ENCODE measurements at places on chromosomes 2 and 18. TPM values are rescaled to one million over a fixed set of nuclear protein-coding genes. Genes with fewer than 3 reads are reported as not detected.

Gene APLF
- polyA plus RNA-seq, result 2.3 TPM

Gene AQP12B
- polyA plus RNA-seq, result not detected

Gene FBLN7
- 0.20 TPM for polyA plus RNA-seq

Gene ALKAL2
- polyA plus RNA-seq, result 3.5 TPM

Gene RAPGEF4
- polyA plus RNA-seq, result not detected

Gene ITM2C
- 162 TPM for polyA plus RNA-seq

Gene DSC3
- not detected for polyA plus RNA-seq

Gene SERPINB11
- not detected for polyA plus RNA-seq

Gene RFTN2
- not detected for polyA plus RNA-seq

Gene SPEG
- polyA plus RNA-seq, result not detected

Gene MRPS5
- polyA plus RNA-seq, result 38.6 TPM

Gene CCDC178
- not detected for polyA plus RNA-seq

Gene CHRNG
- not detected for polyA plus RNA-seq

Gene PDCL3
- 48.9 TPM for polyA plus RNA-seq

Gene CKAP2L
- not detected for polyA plus RNA-seq

Gene ABCB11
- polyA plus RNA-seq, result not detected

Gene UPP2
- not detected for polyA plus RNA-seq

Gene ARHGAP15
- 190 TPM for polyA plus RNA-seq

Gene FAM161A
- polyA plus RNA-seq, result 1.4 TPM

Gene IL1F10
- polyA plus RNA-seq, result not detected

Gene FABP1
- polyA plus RNA-seq, result not detected

Gene SPDYA
- polyA plus RNA-seq, result 0.30 TPM

Gene RUFY4
- polyA plus RNA-seq, result 0.25 TPM

Gene AQP4
- not detected for polyA plus RNA-seq

Gene UGT1A9
- not detected for polyA plus RNA-seq

Gene GALNT5
- not detected for polyA plus RNA-seq

Gene TMEM178A
- not detected for polyA plus RNA-seq

Gene LINC00305
- not detected for polyA plus RNA-seq

Gene COL6A3
- polyA plus RNA-seq, result not detected

Gene M1AP
- polyA plus RNA-seq, result not detected

Gene MSH6
- 22.7 TPM for polyA plus RNA-seq

Gene SERPINB12
- polyA plus RNA-seq, result not detected

Gene ANKRD62
- polyA plus RNA-seq, result not detected

Gene GAD1
- not detected for polyA plus RNA-seq

Gene SLC9A4
- not detected for polyA plus RNA-seq

Gene LBX2
- not detected for polyA plus RNA-seq

Gene PCARE
- not detected for polyA plus RNA-seq

Gene RTP5
- not detected for polyA plus RNA-seq

Gene KLHL30
- polyA plus RNA-seq, result not detected

Gene PPP1R1C
- not detected for polyA plus RNA-seq

Gene FZD7
- polyA plus RNA-seq, result 0.19 TPM

Gene CRYBA2
- polyA plus RNA-seq, result not detected
